Ascending aorta (tissue), 2 donors: ENCODE measurements at places on chromosomes 1 and 21. TPM values are rescaled to one million over a fixed set of nuclear protein-coding genes. Genes with fewer than 3 reads are reported as not detected.

Gene LCE1C
- not detected for total RNA-seq

Gene ST7L
- total RNA-seq = 4.0 TPM

Gene SCYL3
- total RNA-seq = 0.96 TPM

Gene SGIP1
- 1.6 TPM for total RNA-seq

Gene GJA8
- not detected for total RNA-seq

Gene BNIPL
- not detected for total RNA-seq

Gene LCE2C
- total RNA-seq = not detected

Gene C1orf21
- 21.8 TPM for total RNA-seq

Gene ELK4
- total RNA-seq = 23.7 TPM

Gene SLC2A1
- 15.5 TPM for total RNA-seq

Gene CFHR2
- not detected for total RNA-seq

Gene PLPPR4
- 7.2 TPM for total RNA-seq
